Femur (tissue), 1 donor: ENCODE measurements at places on chromosomes 3 and 15.

DNA sequence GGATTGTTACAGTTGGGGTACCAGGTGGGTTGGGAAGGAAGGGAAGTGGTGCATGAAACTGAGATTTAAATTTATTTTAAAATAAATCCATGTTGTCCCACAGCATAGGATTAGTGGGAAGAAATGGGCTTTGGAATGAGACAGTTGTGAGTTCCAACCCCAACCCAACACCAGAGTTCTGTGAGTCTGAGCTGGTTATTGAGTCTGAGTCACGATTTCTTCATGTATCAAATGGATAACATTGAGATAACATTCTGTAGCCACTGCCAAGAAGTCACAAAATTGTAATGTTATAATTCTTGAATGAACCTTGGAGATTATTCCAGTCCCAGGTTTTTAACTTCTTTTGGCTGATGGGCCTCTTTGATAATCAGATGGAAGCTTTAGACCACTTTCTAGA lies 13.7 kb downstream of the IFT122 start:
- DNase-seq, result no peak

- DNase-seq, result no peak
These were observed 66.4 kb downstream of the B3GALNT1 start for GRCh38 chr3:161038725-161039124.

GRCh38 chr3:127114337-127115070 lies 78.4 kb upstream of the PRR23E start:
- DNase-seq, result no peak

- no peak for DNase-seq
These were observed 822 bp downstream of the MRPL3 start for GRCh38 chr3:131501949-131502348.

- no peak for DNase-seq
These were observed 12.4 kb downstream of the PCCB start for GRCh38 chr3:136262559-136262958.

GRCh38 chr3:182331341-182331740 lies 462.0 kb upstream of the ATP11B start:
- DNase-seq, result no peak

DNA sequence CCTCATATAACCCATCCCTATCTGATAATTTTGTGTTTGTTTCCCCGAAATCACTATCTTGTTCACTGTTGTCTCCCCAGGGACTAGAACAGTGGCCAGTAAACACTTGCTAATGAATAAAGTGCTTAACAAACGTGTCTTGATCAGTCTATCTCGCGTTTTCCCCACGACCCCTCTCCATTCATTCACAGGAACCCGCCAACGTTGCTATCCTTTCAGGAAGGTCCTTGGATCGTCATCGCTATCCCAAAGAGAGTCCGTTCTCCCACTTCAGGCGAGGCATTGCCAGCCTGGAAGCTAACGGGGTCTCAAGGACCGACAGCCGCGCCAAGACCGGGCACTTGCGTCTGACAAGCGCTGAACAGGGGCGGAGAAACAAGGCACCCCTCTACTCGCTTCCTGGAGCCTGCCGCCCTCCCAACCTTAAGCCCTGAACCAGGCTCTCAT lies 344 bp downstream of the LINS1 start:
- DNase-seq, result no peak

- peak; percentile 79 for DNase-seq
These were observed 1.2 kb downstream of the B2M start for GRCh38 chr15:44712346-44713005.

GRCh38 chr3:177337541-177338331 lies 140.5 kb upstream of the TBL1XR1 start:
- no peak for DNase-seq

- peak; percentile 76 for DNase-seq
These were observed 49.1 kb downstream of the DNASE1L3 start for GRCh38 chr3:58161435-58162398.

DNA sequence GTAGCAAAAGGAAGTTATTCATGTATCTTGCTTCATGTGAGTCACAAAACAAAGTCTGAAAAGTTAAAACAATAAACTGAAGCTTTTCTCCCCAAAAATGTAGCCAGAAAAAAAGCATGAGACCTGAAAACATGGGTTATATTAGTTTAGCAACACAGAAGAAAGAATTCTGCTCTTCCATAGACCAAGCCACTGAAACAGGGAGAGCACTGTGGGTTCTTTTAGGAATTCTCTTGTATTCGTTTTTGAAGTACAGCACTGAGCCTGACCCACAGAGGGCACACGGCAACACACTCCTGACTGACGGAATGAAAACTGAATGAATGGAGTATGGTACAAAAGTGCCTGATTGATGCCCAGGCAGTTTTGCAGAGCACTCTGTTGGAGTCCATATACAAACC lies 66.6 kb downstream of the TM4SF4 start:
- no peak for DNase-seq

GRCh38 chr3:65950340-65951326 lies 88.1 kb downstream of the MAGI1 start:
- no peak for DNase-seq

GRCh38 chr15:33074942-33075341 lies 119.6 kb downstream of the FMN1 start:
- DNase-seq, result no peak

DNA sequence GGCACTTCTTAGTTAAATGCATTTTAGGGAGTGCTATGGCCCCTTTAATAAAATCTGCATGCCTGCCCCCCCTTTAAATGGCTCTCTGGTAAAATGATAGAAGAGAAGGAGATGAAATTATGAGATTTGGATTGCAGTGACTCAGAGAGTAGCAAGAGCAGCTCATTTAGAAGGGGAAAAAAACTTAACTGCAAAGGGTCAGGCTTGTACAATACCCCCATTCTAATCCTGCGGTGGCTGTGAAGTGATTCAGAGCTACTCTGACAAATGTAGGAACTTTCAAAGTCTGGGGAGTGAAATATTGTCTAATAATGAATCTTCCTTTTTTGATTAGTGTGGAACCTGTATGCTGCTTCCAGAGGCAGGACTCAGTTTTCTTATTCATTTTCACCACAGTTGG lies 44.1 kb upstream of the TBC1D23 start:
- no peak for DNase-seq

- DNase-seq, result no peak
These were observed 4.2 kb downstream of the ALG1L2 start for GRCh38 chr3:130085881-130086280.

GRCh38 chr15:92266796-92267685 lies 126.6 kb upstream of the ST8SIA2 start:
- no peak for DNase-seq

- DNase-seq, result no peak
These were observed 97.6 kb downstream of the FRMD4B start for GRCh38 chr3:69288161-69288895.

GRCh38 chr15:28942046-28942445 lies 56.3 kb downstream of the APBA2 start:
- DNase-seq, result no peak

GRCh38 chr15:64997066-64997465 lies 7.4 kb upstream of the SPG21 start:
- no peak for DNase-seq

- DNase-seq, result no peak
These were observed 91.4 kb upstream of the PRTG start for GRCh38 chr15:55834331-55834730.

GRCh38 chr3:128456776-128457715 lies 9.6 kb downstream of the DNAJB8 start:
- no peak for DNase-seq

GRCh38 chr15:99439524-99439835 lies 126.3 kb upstream of the MEF2A start:
- no peak for DNase-seq

- DNase-seq, result no peak
These were observed 71.8 kb downstream of the TMEM44 start for GRCh38 chr3:194561306-194561974.

GRCh38 chr15:29208352-29208751 lies 61.3 kb downstream of the NSMCE3 start:
- peak; percentile 44 for DNase-seq

DNA sequence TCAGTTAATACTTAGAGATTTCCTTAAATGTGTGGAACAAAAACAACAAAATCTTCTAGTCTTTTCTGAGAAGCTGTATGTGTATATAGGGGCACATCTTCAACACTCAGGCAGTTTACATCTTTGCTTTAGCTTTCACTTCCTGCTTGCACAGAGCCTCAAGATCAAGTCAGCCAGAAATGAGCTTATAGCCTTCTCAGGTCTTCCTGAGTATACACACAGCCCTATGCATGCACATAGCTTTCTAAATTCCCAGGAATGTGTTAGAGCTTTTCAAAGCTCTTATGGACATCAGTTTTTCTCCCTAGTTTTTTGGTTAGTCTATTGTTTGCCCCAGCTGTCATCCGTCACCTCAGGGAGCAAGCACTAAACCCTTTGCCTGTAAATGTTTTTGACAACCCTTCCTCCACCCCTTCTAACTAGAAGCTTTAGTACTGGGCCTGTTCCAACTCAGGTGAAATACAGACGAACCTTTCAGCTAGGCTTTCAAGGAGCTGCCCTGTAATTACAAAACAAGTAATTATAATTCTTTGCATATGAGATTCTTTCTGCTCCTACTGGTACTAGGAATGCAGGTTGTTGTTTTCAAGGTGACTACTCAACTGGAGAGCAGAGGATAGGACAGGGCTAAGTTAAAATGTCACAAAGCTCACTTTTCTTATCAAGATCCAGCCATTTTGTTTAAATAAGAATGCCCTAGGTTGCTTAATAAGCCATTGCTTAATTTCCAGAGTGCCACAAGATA lies 22.6 kb upstream of the MTMR10 start:
- no peak for DNase-seq

DNA sequence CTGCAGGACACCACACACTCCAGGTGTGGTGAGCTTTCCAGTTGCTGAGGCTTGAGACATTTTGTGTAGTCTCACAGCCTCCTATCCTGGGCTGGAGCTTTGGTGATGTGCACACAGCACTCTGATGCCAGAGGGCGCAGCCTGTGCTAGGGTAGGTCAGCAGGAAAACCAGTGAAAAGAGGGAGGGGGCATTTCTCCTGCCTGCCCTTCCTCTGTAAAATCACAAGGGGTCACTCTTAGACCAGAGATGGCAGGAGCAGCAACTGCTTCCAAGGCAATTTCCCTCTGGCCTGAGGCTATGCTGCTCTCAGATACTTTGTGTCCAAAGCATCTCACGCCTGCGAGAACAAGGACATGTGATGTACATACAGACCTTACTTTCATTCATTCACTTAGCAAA lies 16.5 kb upstream of the MUSTN1 start:
- no peak for DNase-seq

- DNase-seq, result no peak
These were observed 370.3 kb upstream of the TPM1 start for GRCh38 chr15:62672268-62672667.

GRCh38 chr3:14897266-14897665 lies 50.1 kb upstream of the NR2C2 start:
- no peak for DNase-seq

DNA sequence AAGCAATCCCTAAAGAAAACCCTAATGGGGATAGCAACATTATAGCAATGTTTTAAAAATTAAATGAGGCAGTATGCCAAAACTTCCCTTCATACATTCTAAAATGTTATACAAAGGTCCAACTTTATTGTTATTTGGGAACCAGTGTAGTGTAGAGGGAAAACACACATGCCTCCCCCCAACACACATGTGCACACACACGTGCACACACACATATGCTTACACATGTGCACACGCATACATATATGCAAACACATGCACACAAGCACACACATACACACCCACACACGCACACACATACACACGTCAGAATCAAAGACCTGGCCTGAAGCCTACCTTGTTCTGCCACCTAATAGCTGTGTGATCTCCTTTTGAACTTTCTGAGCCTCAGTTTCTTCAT lies 83.3 kb downstream of the SCN11A start:
- DNase-seq, result no peak

DNA sequence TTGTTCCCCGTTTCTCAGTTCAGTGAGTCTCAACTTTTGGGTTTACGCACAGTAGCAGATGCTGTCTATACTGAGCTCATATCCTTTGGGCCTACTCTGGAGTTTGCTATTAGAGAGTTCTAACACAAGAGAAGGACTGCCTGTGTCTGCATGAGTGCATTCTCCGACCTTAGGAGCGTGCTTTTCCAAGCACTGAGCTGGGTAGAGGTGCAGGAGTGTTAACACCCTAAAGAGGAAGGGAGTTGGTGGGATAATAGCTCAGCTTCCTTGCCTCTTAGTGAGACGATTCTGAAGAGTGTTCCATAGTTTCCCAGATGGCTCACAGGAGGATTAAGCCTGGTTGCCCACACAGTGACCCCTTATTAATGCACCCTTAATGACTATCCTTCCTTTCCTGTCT lies 6.9 kb upstream of the OXSR1 start:
- no peak for DNase-seq

DNA sequence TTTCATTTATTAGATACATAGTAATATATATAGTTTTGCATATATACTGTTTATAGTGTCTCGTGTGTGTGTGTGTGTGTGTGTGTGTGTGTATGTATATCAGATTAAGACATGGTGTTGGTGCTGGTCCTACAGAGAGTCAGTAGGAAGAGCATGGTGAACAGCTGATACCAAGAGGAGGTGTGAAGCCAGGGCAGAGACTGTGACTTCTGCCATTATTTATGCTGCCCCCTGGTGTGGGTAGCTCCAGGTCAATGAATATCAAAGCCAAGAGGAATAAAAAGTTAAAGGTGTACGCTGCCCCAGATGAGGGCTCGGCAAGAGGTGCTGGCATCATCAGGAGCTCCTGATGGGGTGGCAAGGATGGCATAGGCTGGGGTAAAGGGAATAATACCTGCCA lies 299.5 kb upstream of the RASGRP1 start:
- no peak for DNase-seq

- no peak for DNase-seq
These were observed 171.4 kb upstream of the ALCAM start for GRCh38 chr3:105195260-105195659.

DNA sequence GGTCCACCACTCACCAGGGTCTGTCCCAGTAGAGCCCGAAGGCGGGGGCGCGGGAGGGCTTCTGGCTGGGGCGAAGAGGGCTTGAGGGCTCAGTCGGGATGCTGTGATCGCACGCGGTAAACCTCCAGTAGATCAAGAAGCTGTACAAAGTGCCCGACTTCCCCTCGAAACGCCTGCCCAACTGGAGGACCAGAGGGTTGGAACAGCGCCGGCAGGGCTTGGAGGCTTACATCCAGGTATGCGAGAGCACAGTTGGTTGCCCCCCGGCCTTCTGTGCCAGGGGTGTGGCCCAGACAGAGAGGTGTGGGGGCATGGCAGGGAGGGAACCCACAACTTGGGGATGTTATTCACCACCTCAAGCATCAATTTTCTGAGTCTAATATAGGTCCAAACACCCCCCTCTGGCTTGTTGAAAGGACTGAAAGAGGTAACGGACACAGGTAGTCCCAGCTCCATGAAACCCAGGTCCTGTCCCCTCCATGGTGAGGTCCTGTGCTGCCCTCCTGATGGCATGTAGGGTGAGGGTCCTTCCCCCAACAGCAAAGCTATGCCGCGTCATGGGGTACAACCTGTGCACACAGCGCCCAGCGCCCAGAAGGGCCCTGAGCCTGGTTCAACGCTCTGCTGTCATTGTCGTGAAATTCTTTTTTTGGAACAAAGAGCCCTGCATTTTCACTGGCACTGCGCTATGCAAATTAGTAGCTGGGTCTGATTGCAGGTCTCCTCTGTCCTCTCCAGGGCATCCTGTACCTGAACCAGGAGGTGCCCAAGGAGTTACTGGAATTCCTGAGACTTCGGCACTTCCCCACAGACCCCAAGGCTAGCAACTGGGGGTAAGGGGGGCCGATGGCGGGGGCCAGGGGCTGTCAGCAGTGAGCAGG lies 1.2 kb downstream of the SNX22 start:
- no peak for DNase-seq

GRCh38 chr3:57464801-57465200 lies 79.3 kb downstream of the DNAH12 start:
- no peak for DNase-seq

- peak; percentile 70 for DNase-seq
These were observed 1.4 kb downstream of the LOXL1 start for GRCh38 chr15:73927476-73928240.
